ENCODE measurements at places on chromosomes 12 and 14. TPM values are rescaled to one million over a fixed set of nuclear protein-coding genes. Genes with fewer than 3 reads are reported as not detected.

- H3K4me1 ChIP-seq = no peaks in the 10 kb centered on the region
- DNase-seq = no peak
- H3K4me3 ChIP-seq = no peak overlapping the region
- H3K27ac ChIP-seq = no peak overlapping the region
Measured at GRCh38 chr14:23404331-23404900, 3.7 kb downstream of the MYH6 start.

GRCh38 chr12:115440438-115440837 is 756.5 kb upstream of the TBX3 start:
- DNase-seq = no peak
- H3K36me3 ChIP-seq = no peaks in the 10 kb centered on the region
- H3K4me1 ChIP-seq = no peaks in the 10 kb centered on the region
- H3K27ac ChIP-seq = no peak overlapping the region

GRCh38 chr12:116687888-116688287 is 50.0 kb downstream of the SPRING1 start:
- no peak overlapping the region for H3K27ac ChIP-seq
- peaks cover 15% of the 10 kb centered on the region for H3K27me3 ChIP-seq
- no peak for DNase-seq
- H3K4me1 ChIP-seq = no peaks in the 10 kb centered on the region
- no peak overlapping the region for H3K4me3 ChIP-seq

The ANO2 gene
- total RNA-seq = not detected

The OR6C2 gene
- total RNA-seq = not detected

DNA sequence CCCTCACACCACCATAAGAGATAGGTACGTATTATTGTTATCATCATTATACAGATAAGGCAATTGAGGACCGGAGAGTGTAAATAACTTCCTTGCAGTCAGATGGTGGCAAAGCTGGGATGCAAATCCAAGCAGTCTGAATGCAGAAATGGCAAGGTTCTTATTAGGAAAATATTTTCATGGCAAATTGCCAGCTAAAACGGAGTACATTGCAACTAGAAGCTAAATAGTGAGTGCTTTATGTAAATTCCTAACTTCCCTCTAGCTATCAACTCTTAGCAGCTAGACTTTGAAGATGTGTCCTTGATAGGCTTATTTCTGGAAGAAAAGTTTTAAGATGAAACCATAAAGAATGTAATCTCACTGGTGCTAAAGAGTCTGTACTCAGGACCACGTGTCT is 323.9 kb upstream of the DIO2 start:
- no peaks in the 10 kb centered on the region for H3K36me3 ChIP-seq
- H3K27ac ChIP-seq = no peak overlapping the region

- no peak for DNase-seq
- H3K4me1 ChIP-seq = peaks cover 2% of the 10 kb centered on the region
- no peaks in the 10 kb centered on the region for H3K36me3 ChIP-seq
- H3K27me3 ChIP-seq = peaks cover 2% of the 10 kb centered on the region
- no peak overlapping the region for H3K4me3 ChIP-seq
Measured at GRCh38 chr12:88336076-88336739, 194.1 kb downstream of the TMTC3 start.

DNA sequence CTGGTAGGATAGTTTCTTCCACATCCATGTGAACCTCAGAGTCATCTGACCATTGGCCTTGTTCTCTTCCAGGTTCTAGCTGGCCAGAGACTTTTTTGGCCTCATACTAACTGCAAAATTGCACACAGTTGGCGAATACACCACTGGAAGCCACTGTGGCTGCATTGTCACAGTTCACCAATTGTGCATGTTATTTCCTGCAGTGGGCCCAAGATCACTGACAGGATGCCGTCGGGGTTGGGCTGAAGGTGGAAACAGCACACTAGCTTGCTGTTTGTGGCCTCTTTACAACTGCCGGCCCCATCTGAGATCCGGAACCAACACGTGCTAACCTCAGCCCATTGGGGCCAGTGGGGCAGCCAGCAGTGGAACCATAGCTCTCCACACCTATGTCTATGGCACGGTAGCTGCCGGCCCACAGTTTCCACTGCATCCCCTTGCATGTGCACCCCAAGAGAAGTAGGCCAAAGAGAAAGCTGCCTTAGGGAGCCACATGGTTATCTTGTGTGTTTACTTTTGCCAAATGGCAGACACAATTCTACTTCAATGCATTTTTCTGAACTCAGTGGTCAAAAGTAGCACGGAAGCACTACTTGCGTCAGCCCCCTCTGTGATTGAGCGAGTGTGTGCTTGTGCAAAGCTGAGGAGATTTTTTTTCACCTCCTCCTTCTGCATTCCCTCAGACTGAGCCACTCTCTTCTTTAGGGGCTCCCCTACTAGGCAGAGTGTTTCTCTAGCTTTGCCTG is 464.0 kb downstream of the RAD51B start:
- H3K27ac ChIP-seq = peak overlapping the region; percentile 59
- H3K36me3 ChIP-seq = no peaks in the 10 kb centered on the region
- no peak overlapping the region for H3K4me3 ChIP-seq
- DNase-seq = peak; percentile 33
- H3K4me1 ChIP-seq = peaks cover 55% of the 10 kb centered on the region

DNA sequence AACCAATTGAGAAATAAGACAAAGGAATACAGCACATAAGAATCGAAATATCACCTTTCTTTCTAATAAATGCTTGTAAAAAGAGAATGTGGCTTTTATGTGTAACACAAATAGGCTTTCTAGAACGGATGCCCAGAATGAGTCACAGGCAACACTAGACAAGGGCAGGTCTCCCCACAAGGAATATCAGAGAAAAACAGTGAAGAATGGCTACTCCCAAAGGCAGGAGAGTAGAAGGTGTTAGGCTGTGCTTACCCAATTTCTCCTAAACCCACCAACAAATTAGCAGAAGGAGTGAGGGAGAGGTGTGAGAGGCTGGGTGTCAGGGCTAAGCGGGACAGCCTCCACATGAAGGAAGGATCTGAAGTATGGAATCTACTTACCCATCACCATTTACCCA is 55.2 kb downstream of the GALNT4 start:
- H3K4me1 ChIP-seq = peaks cover 63% of the 10 kb centered on the region
- peak overlapping the region; percentile 33 for H3K4me3 ChIP-seq
- peak overlapping the region; percentile 83 for H3K27ac ChIP-seq
- no peaks in the 10 kb centered on the region for H3K27me3 ChIP-seq
- H3K36me3 ChIP-seq = peaks cover 24% of the 10 kb centered on the region

DNA sequence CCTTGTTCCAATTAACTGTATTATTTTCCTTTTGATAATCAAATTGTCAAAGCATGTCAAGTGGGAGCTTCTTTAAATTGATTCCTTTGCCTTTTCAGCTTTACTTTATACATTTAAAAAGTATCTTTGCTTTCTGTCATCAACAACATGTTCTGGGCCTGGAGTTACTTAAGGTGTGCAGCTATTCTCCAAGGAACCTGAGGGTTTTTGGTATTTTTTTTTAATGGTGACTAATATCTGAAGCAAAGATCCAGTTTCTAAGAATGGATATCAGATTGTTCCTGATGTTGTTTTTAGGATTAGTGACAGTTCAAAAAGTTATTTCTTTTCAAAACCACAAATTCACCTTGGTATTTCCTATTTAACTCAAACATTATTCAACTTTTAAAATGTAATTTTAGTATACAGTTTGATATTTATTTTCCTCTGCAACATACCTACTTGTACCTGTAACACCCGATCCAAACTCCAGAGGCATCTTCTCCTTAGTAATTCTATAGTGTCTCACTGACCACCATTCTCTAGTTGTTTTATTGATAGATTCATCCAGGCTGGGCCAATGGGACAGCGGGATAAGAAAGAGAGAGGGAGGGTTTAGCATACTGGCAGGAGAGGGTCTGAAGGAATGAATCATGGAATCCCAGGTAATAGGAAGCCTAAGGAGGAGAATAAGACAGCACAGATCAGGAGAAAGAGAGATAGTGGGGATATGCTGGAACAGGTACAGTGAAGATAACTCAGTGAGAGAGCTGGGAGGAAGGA is 3.1 kb downstream of the CBLN3 start:
- DNase-seq = no peak
- H3K27ac ChIP-seq = peak overlapping the region; percentile 11
- H3K36me3 ChIP-seq = peaks cover 9% of the 10 kb centered on the region
- H3K27me3 ChIP-seq = no peaks in the 10 kb centered on the region

DNA sequence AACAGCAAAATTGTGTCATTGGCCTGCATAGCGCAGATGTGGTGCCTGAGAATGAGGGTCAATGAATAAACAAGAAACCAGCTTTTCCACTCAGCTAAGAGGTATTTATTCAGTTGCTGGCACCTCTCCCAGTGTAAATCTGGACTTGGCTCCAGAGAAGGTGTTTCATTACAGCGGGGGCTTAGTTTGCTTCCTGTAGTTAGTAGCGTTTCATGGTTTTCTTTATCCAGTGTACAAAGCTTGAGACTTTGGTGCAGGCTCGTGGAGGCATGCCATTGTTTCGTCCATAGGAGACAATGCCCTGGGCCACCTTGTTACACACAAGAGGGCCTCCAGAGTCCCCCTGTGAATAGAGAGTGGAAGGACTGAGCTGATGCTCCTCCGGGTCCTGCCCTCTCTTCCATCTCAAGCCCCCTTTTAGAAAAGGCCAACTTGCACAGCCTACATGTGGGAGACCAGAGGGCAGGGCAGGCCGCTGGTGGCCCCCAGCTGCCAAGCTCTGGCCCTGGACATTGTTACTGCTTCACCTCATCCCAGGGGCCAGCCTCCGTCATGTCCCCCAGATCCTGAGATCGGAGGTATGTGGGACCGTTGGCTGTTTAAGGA is 3.0 kb downstream of the GZMB start:
- H3K4me1 ChIP-seq = peaks cover 56% of the 10 kb centered on the region
- peaks cover 64% of the 10 kb centered on the region for H3K36me3 ChIP-seq
- no peaks in the 10 kb centered on the region for H3K27me3 ChIP-seq
- H3K27ac ChIP-seq = peak overlapping the region; percentile 93
- H3K4me3 ChIP-seq = peak overlapping the region; percentile 95

The TAS2R7 gene
- not detected for total RNA-seq

The OTUB2 gene
- total RNA-seq = 2.3 TPM

GRCh38 chr14:95323917-95324316 is 4.2 kb upstream of the CLMN start:
- H3K27me3 ChIP-seq = peaks cover 47% of the 10 kb centered on the region
- no peak overlapping the region for H3K4me3 ChIP-seq
- no peaks in the 10 kb centered on the region for H3K36me3 ChIP-seq
- DNase-seq = no peak

The GPRC5D gene
- total RNA-seq = not detected

The NELL2 gene
- 10.2 TPM for total RNA-seq

GRCh38 chr12:88665071-88665470 is 84.8 kb upstream of the KITLG start:
- no peak overlapping the region for H3K27ac ChIP-seq
- no peaks in the 10 kb centered on the region for H3K4me1 ChIP-seq
- no peak for DNase-seq
- H3K36me3 ChIP-seq = no peaks in the 10 kb centered on the region
- no peak overlapping the region for H3K4me3 ChIP-seq
- no peaks in the 10 kb centered on the region for H3K27me3 ChIP-seq

GRCh38 chr14:60760209-60760608 is 25.6 kb downstream of the MNAT1 start:
- H3K27ac ChIP-seq = no peak overlapping the region
- H3K4me3 ChIP-seq = no peak overlapping the region
- peaks cover 4% of the 10 kb centered on the region for H3K27me3 ChIP-seq
- DNase-seq = no peak
- H3K36me3 ChIP-seq = peaks cover 8% of the 10 kb centered on the region

- DNase-seq = no peak
- no peaks in the 10 kb centered on the region for H3K36me3 ChIP-seq
- H3K4me3 ChIP-seq = no peak overlapping the region
- no peak overlapping the region for H3K27ac ChIP-seq
- no peaks in the 10 kb centered on the region for H3K4me1 ChIP-seq
- peaks cover 31% of the 10 kb centered on the region for H3K27me3 ChIP-seq
Measured at GRCh38 chr12:130916241-130916911, 37.3 kb upstream of the ADGRD1 start.

DNA sequence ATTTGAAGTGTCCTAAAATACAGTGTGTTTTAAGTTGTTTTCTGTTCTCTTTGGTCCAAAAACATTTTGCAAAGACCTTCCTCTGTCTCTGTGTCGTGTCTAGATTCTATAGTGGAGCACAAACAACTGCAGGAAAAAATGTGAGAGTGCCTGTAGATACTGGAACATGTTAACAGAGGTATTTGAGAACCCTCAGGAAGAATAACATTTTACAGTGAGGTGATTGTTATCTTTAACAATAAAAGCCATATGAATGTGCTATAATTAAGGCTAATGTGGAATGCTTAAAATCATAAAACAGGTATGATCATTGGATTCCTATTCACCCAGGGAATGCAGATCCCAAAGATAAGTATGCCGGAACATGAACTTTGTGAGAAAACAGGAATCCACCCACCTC is 98.0 kb downstream of the SAMD4A start:
- no peak overlapping the region for H3K27ac ChIP-seq
- no peaks in the 10 kb centered on the region for H3K36me3 ChIP-seq
- H3K4me3 ChIP-seq = no peak overlapping the region
- peaks cover 14% of the 10 kb centered on the region for H3K4me1 ChIP-seq
- DNase-seq = no peak
- peaks cover 39% of the 10 kb centered on the region for H3K27me3 ChIP-seq

The TMTC2 gene
- total RNA-seq = 3.0 TPM

The ACOT6 gene
- not detected for total RNA-seq

DNA sequence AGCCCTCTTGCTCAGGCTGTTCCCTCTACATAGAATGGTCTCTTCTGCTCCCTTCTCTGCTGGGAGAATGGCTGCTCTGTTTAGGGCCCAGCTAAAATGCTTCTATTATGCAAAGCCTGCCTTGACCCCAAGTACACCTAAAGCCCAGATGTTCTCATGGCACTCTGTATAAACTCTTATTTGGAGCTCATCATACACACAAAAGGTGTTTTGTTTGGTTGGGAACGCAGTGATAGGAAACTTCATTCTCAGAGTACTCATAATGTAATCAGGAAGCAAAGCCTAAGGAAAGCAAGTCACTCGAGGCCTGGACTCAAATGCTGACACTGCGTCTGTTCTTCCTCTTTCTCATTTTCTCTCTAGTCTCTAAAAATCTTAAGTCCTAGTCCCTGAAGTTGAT is 38.2 kb upstream of the SYCP3 start:
- peaks cover 59% of the 10 kb centered on the region for H3K4me1 ChIP-seq
- H3K27me3 ChIP-seq = no peaks in the 10 kb centered on the region
- DNase-seq = no peak
- H3K27ac ChIP-seq = peak overlapping the region; percentile 5
- no peak overlapping the region for H3K4me3 ChIP-seq
- H3K36me3 ChIP-seq = peaks cover 66% of the 10 kb centered on the region

DNA sequence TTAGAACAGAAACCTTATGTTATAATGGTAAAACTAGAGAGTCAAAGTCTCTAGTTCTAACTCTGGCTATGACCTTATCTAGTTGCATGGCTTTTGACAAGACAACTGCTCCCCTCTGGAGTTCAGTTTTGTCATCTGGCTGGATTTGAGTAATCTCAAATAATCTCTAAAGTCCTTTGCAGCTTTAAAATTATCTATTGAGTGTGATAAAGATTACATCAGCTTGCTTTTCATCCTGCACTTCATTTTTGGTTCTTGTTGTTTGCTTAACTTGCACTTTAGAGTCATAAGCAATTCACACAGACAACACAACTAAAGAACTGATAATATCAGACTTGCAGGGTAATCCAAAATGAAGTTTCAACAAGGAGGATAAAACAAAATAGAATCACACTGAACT is 2.3 kb downstream of the AKAP5 start:
- H3K27me3 ChIP-seq = no peaks in the 10 kb centered on the region
- peak overlapping the region; percentile 13 for H3K4me3 ChIP-seq
- DNase-seq = no peak
- H3K27ac ChIP-seq = peak overlapping the region; percentile 62

- peaks cover 54% of the 10 kb centered on the region for H3K36me3 ChIP-seq
- H3K4me1 ChIP-seq = peaks cover 7% of the 10 kb centered on the region
- no peak overlapping the region for H3K4me3 ChIP-seq
- peak; percentile 39 for DNase-seq
Measured at GRCh38 chr12:122356192-122356635, 66.3 kb downstream of the CLIP1 start.
